ENCODE measurements at places on chromosomes 2 and 18. TPM values are rescaled to one million over a fixed set of nuclear protein-coding genes. Genes with fewer than 3 reads are reported as not detected.

The RNF125 gene
- 37.4 TPM for total RNA-seq

The CDCA7 gene
- total RNA-seq: 2.9 TPM

The HOXD4 gene
- not detected for total RNA-seq

The RMND5A gene
- 34.0 TPM for total RNA-seq

The KCTD1 gene
- total RNA-seq: 4.3 TPM

The KCNG2 gene
- not detected for total RNA-seq

The SPATA3 gene
- total RNA-seq: not detected

The TCF4 gene
- 11.0 TPM for total RNA-seq

The AQP4 gene
- not detected for total RNA-seq

The UGT1A8 gene
- total RNA-seq: not detected

The SERPINB13 gene
- not detected for total RNA-seq

The OBSL1 gene
- 1.2 TPM for total RNA-seq

- H3K36me3 ChIP-seq: no peaks in the 10 kb centered on the region
- H3K27ac ChIP-seq: no peak overlapping the region
- H3K4me3 ChIP-seq: no peak overlapping the region
- no peaks in the 10 kb centered on the region for H3K27me3 ChIP-seq
- no peaks in the 10 kb centered on the region for H3K4me1 ChIP-seq
Observed at GRCh38 chr18:56391931-56392590, 246.3 kb downstream of the TXNL1 start.

GRCh38 chr2:18925296-18925695 lies 335.9 kb upstream of the NT5C1B start:
- H3K36me3 ChIP-seq: no peaks in the 10 kb centered on the region
- no peaks in the 10 kb centered on the region for H3K4me1 ChIP-seq
- H3K27ac ChIP-seq: no peak overlapping the region
- H3K4me3 ChIP-seq: no peak overlapping the region
- DNase-seq: no peak

- no peaks in the 10 kb centered on the region for H3K36me3 ChIP-seq
- no peak for DNase-seq
- peaks cover 9% of the 10 kb centered on the region for H3K4me1 ChIP-seq
Observed at GRCh38 chr2:15146960-15147359, 414.2 kb downstream of the NBAS start.

GRCh38 chr2:238599549-238600505 lies 173.1 kb downstream of the ASB1 start:
- no peak for DNase-seq
- H3K27ac ChIP-seq: no peak overlapping the region
- H3K4me1 ChIP-seq: no peaks in the 10 kb centered on the region
- no peaks in the 10 kb centered on the region for H3K36me3 ChIP-seq

GRCh38 chr2:84326831-84327432 lies 132.1 kb downstream of the SUCLG1 start:
- no peaks in the 10 kb centered on the region for H3K27me3 ChIP-seq
- no peaks in the 10 kb centered on the region for H3K36me3 ChIP-seq
- no peak overlapping the region for H3K27ac ChIP-seq
- no peak for DNase-seq

- no peak overlapping the region for H3K4me3 ChIP-seq
- no peak overlapping the region for H3K27ac ChIP-seq
- DNase-seq: no peak
- H3K36me3 ChIP-seq: no peaks in the 10 kb centered on the region
- no peaks in the 10 kb centered on the region for H3K27me3 ChIP-seq
Observed at GRCh38 chr2:143608758-143609157, 479.5 kb downstream of the ARHGAP15 start.

DNA sequence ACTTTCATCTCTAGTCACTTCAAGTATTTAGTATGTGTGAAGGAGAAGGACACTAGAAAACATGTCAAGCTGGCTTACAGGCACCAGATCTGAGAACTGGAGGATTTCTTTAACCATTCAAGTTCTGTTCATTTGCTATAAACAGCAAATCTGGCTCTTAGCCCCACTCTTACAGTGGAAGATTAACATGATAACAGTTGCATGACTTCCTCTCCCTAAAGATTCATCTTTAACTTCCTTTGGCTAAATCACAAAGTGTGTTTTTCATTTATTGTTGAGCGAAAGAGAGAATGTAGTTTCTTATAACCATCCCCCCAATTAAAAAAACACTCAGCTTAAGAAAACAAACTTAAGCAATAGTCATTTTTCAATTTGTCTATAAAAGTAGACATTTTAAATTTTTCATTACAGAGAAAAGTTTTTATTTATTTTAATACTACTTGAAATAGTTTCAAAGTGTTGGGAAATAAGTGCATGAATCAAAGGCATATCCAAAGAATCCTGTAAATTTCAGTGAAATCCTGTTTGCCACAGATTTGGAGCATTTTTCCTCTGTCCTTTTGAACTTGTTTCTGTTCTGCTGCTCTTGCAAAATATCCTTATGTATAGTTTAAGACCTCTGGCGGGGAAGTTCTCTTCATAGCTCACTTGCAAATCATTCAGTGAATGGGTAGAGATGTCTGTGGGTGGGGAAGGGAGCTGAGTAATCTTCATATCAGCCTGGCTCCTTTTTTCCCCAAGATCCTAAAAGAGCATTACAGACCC lies 241.0 kb upstream of the RBBP8 start:
- no peak for DNase-seq
- no peak overlapping the region for H3K4me3 ChIP-seq
- peaks cover 6% of the 10 kb centered on the region for H3K27me3 ChIP-seq
- no peaks in the 10 kb centered on the region for H3K36me3 ChIP-seq
- H3K27ac ChIP-seq: no peak overlapping the region

DNA sequence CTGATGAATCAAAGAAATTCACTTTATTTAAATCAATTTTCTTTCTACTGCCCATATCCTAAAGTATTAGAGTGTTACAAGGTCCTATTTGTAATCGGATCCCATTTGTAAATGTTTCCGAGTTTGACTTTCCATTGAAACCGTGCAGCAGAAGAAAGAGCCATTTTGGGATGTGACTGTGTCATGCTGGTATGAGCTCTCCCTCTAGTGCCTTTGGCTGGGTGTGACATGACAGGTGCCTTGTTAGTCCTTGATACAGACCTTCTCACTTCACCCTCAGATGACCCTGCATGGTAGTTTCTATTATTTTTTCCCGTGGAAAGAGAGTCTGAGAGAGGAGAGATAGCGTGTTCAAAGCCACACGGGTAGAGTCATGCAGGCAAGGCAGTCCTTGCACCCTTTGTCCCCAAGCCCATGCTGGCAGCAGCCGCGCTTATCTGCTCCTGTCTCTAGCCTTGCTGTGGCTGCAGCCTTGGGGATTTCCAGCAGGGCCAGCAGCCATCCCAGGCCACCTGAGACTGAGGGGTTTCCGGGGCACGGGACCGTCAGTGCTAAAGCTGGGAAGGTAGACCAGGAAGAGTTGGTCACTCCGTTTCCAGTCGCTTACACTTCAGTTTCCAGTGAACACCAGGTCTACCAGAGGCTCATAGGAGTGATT lies 21.4 kb downstream of the CHMP1B start:
- H3K4me1 ChIP-seq: no peaks in the 10 kb centered on the region
- H3K36me3 ChIP-seq: no peaks in the 10 kb centered on the region
- H3K4me3 ChIP-seq: no peak overlapping the region
- H3K27ac ChIP-seq: no peak overlapping the region
- H3K27me3 ChIP-seq: no peaks in the 10 kb centered on the region

- no peak overlapping the region for H3K4me3 ChIP-seq
- no peak for DNase-seq
- H3K36me3 ChIP-seq: no peaks in the 10 kb centered on the region
Observed at GRCh38 chr2:241936457-241937133, 67.1 kb downstream of the RTP5 start.

- H3K36me3 ChIP-seq: no peaks in the 10 kb centered on the region
- H3K27ac ChIP-seq: no peak overlapping the region
- no peaks in the 10 kb centered on the region for H3K27me3 ChIP-seq
- H3K4me3 ChIP-seq: no peak overlapping the region
Observed at GRCh38 chr2:131408207-131408606, 44.2 kb upstream of the RAB6D start.

GRCh38 chr18:76672627-76673026 lies 149.7 kb upstream of the ZNF236 start:
- no peaks in the 10 kb centered on the region for H3K4me1 ChIP-seq
- no peak overlapping the region for H3K27ac ChIP-seq
- H3K27me3 ChIP-seq: peaks cover 18% of the 10 kb centered on the region

- no peak for DNase-seq
- H3K4me1 ChIP-seq: peaks cover 46% of the 10 kb centered on the region
- H3K27ac ChIP-seq: no peak overlapping the region
- peaks cover 3% of the 10 kb centered on the region for H3K36me3 ChIP-seq
- no peaks in the 10 kb centered on the region for H3K27me3 ChIP-seq
Observed at GRCh38 chr2:24917731-24918325, 2.2 kb downstream of the ADCY3 start.

DNA sequence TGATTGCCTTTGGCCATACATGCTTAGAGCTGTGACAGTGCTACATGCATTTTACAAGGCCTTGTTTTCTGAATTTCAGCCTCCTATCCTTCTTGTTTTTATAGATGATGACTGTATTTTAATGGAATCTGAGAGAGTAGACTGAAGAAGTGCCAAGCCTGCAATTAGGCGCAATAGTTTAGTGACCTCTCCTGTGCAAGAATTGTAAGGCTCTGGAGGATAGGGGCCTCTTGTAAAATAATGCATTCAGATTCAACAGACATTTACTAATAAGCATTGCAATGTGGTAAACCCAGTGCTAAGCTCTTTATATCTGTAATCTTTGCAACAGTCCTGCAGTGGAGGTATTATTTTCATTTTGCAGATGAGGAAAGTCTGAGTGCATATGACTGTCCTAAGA lies 105.5 kb downstream of the TDRD15 start:
- H3K27ac ChIP-seq: no peak overlapping the region
- H3K4me3 ChIP-seq: no peak overlapping the region
- no peaks in the 10 kb centered on the region for H3K36me3 ChIP-seq
- H3K4me1 ChIP-seq: no peaks in the 10 kb centered on the region

- H3K27me3 ChIP-seq: peaks cover 4% of the 10 kb centered on the region
- no peaks in the 10 kb centered on the region for H3K36me3 ChIP-seq
- H3K4me3 ChIP-seq: no peak overlapping the region
- no peaks in the 10 kb centered on the region for H3K4me1 ChIP-seq
- DNase-seq: no peak
Observed at GRCh38 chr2:126513033-126513432, 142.9 kb upstream of the GYPC start.

GRCh38 chr2:23827287-23827686 lies 99.6 kb downstream of the ATAD2B start:
- DNase-seq: no peak
- H3K36me3 ChIP-seq: no peaks in the 10 kb centered on the region
- no peaks in the 10 kb centered on the region for H3K4me1 ChIP-seq
- no peaks in the 10 kb centered on the region for H3K27me3 ChIP-seq
- no peak overlapping the region for H3K27ac ChIP-seq
- H3K4me3 ChIP-seq: no peak overlapping the region

DNA sequence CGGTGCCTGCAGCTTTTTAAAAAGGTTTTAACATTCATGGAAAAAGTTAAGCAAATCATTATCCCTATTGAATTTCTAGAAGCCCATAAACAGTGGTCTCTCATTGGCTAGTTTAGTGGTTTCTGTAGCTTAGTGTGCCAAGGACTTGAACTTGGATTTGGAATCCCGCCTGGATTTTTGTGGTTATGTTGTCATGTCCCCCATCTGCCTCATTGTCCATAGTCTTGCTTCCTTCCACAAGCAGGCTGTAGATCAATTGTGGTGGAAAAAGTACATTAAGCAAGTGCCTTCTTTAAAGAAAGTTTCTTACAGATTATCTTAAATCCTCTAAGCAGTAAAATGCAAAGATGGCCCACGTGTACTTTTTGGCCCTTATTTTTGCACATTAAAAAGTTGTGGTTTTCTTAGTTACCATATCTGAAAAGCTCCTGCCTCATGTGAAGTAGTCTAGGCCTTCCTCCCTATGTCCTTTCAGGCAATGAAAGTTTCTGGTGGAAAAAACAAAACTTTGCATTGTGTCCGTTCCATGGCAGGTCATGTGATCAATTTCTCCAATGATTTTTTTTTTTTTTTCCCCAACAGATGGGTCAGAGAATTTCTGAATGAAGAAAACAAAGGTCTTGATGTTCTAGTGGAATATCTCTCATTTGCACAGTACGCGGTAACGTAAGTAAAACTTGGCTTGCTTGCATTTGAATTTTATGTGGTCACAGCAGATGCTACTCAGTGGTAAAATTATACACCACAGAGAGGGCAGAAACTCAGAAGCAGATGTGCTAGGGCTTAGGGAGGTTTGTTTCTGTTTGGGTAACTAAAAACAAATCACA lies 158.9 kb downstream of the PRPF40A start:
- DNase-seq: no peak
- no peaks in the 10 kb centered on the region for H3K27me3 ChIP-seq
- H3K4me3 ChIP-seq: no peak overlapping the region
- no peak overlapping the region for H3K27ac ChIP-seq
- no peaks in the 10 kb centered on the region for H3K36me3 ChIP-seq

GRCh38 chr2:8022908-8023640 lies 658.8 kb upstream of the ID2 start:
- DNase-seq: no peak
- H3K36me3 ChIP-seq: no peaks in the 10 kb centered on the region
- no peak overlapping the region for H3K4me3 ChIP-seq
- H3K27me3 ChIP-seq: no peaks in the 10 kb centered on the region
- H3K27ac ChIP-seq: no peak overlapping the region

- no peak overlapping the region for H3K4me3 ChIP-seq
- no peak for DNase-seq
- H3K27me3 ChIP-seq: no peaks in the 10 kb centered on the region
- H3K4me1 ChIP-seq: no peaks in the 10 kb centered on the region
Observed at GRCh38 chr18:21897811-21898210, 157.2 kb downstream of the MIB1 start.

- H3K4me1 ChIP-seq: no peaks in the 10 kb centered on the region
- no peaks in the 10 kb centered on the region for H3K36me3 ChIP-seq
- no peak overlapping the region for H3K4me3 ChIP-seq
- no peaks in the 10 kb centered on the region for H3K27me3 ChIP-seq
Observed at GRCh38 chr2:75035444-75036353, 77.3 kb downstream of the POLE4 start.

DNA sequence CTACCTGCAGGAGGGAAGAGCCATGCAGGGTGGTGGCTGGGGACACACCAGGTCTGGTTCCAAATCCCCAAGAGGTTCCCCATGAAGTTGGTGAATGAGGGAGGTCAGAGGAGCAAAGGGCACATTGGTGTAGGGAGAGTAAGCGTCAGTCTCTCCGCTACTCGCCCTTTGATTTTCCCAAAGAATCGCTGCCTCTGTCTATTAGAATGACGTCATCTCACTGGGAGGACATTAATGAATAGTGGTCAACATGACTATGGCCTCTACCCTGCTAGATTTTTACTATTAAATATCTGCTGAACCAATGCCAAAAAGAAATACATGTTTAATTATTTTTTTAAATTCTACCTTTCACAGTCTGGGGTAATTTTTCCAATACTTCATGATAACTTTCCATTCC lies 109.6 kb upstream of the SNTG2 start:
- H3K4me3 ChIP-seq: no peak overlapping the region
- no peaks in the 10 kb centered on the region for H3K36me3 ChIP-seq
- no peak overlapping the region for H3K27ac ChIP-seq
- H3K4me1 ChIP-seq: no peaks in the 10 kb centered on the region
- peaks cover 11% of the 10 kb centered on the region for H3K27me3 ChIP-seq

- H3K4me3 ChIP-seq: no peak overlapping the region
- no peaks in the 10 kb centered on the region for H3K27me3 ChIP-seq
- no peaks in the 10 kb centered on the region for H3K36me3 ChIP-seq
- H3K27ac ChIP-seq: no peak overlapping the region
- no peaks in the 10 kb centered on the region for H3K4me1 ChIP-seq
Observed at GRCh38 chr2:169507698-169508097, 1.8 kb upstream of the KLHL41 start.

GRCh38 chr18:28175150-28175929 lies 1.6 kb downstream of the CDH2 start:
- H3K36me3 ChIP-seq: no peaks in the 10 kb centered on the region
- no peak for DNase-seq
- H3K27ac ChIP-seq: no peak overlapping the region
- H3K4me3 ChIP-seq: peak overlapping the region; percentile 72
- peaks cover 13% of the 10 kb centered on the region for H3K4me1 ChIP-seq

Measured in T-cell (primary cell).